SW 1271 (cell line): ENCODE measurements at places on chromosomes 6 and 20.
A peak's percentile ranks its signal among the peaks of the same experiment; 100 is the strongest.

- no peak for DNase-seq
Measured at GRCh38 chr6:35970181-35970580, 49.3 kb upstream of the SRPK1 start.

GRCh38 chr20:48606841-48607543, 220.8 kb downstream of the PREX1 start:
- DNase-seq: no peak

GRCh38 chr6:38567436-38567835, 72.3 kb downstream of the BTBD9 start:
- DNase-seq: no peak

DNA sequence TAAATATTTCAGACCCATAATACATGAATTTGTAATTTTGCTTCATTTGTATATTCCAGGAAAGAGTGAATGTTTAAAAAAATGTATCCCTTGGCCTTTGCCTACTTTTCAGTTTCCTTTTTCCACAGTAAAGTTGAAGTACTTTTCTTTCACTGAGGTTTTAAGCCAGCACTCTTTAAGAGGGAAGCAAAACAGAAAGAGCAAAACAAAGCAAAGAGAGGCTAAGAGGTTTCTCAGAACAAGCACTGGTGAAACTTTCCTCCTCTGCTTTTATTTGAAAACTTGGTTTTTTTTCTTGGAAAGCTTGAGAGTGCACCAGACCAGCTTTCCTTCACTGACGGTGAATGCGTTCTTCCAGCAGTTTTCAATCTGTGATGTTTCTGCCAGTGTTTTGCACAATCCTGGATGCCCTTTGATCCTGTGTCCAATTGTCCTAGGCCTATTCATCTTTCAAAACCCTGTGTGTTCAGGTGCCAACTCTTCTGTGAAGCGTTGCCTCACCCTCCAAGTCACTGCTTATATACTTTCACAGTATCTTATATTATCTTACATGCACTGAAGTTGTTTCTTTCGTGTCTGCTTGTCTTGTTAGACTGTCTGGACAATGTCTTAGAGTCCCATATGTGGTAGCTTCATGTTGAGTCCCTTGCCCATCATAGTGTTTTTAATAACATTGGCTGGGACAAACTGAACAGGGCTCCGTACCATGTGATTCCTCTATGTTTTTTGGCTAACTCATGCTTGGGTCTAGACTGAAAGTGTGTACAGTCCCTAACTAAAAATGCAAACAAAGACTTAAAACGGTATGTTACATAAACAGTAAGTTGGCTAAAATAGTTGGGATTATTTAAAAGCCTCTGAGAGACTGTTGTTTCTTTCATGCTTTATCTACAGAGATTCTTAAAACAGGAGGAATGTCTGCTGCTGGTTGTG, 1.9 kb downstream of the RNF217 start:
- peak; percentile 47 for DNase-seq

DNA sequence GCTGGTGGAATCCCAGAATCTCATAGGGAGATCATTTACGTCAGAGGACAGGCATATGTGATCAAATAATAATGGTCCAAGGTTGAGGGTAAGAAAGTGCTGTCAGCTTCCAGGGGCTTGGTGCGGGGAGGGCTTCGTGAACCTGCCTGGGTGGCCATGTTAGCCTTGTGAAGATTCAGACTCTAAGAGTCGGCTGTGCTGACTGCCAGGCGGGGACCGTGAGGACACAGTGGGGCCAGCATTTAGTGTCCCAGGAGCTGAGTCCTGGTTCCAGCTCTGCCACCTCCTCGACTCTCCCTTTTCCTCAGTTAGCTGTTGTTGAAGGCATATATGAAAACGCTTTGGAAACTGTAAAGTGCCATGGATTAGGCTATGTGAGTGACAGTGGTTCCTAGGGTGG, 33.5 kb downstream of the VSTM2L start:
- DNase-seq: no peak

GRCh38 chr20:13684566-13685222, 46.0 kb upstream of the TASP1 start:
- no peak for DNase-seq

GRCh38 chr6:15507746-15508145, 155.1 kb downstream of the DTNBP1 start:
- DNase-seq: no peak

- DNase-seq: no peak
Measured at GRCh38 chr20:51756653-51757052, 11.5 kb downstream of the ATP9A start.

DNA sequence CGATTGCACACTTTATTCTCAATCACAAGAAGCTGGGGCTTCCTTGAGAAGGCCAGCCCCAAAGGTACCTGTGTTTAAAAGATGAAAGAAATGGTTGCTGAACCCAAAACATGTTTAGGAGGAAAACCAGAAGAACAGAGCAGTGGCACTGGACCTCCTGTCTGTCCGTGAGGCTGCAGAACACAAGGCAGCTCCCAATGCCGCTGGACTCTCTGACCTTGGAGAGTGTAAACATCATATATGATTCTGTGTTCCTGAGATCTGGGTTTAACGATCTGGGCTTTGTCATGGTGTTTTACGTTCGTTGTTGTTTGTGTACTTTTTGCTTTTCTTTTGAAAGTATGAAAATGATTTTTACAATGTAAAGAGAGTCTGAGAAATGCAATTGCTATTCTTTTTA, 106.1 kb downstream of the SLC22A3 start:
- DNase-seq: no peak

DNA sequence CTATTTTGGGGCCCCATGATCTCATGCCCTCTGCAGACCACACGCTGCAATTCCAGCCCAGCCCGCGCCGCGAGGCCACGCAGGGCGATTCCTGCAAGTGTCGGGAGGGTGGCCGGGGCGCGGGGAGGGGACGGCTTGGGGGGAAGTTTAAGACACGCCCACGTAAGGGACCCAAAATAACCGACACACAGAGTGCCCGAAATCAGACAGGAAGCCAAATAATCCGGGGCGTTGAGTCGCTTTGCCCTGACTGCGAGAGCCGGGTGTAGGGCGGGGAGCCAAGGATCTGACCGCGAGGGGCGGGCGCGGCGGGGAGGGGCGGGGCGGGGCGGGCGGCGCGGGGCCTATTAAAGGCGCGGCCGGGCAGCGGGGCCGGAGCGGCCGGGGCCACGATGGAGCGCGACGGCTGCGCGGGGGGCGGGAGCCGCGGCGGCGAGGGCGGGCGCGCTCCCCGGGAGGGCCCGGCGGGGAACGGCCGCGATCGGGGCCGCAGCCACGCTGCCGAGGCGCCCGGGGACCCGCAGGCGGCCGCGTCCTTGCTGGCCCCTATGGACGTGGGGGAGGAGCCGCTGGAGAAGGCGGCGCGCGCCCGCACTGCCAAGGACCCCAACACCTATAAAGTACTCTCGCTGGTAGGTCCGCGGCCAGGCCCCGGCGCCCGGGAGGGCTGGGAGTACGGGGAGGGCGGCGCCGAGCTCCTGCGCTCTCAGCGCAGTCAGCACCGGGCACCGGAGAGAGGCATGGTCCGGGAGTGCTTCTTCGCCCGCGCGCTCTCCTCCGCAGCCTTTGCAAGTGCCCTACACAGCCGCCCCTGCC, at the start of gene ENPP1:
Gene ENPP1 (plus strand): TSS at position 377 of the 816 bp plus-strand sequence. CDS start 16 bp downstream, at position 393.
- peak; percentile 53 for DNase-seq

DNA sequence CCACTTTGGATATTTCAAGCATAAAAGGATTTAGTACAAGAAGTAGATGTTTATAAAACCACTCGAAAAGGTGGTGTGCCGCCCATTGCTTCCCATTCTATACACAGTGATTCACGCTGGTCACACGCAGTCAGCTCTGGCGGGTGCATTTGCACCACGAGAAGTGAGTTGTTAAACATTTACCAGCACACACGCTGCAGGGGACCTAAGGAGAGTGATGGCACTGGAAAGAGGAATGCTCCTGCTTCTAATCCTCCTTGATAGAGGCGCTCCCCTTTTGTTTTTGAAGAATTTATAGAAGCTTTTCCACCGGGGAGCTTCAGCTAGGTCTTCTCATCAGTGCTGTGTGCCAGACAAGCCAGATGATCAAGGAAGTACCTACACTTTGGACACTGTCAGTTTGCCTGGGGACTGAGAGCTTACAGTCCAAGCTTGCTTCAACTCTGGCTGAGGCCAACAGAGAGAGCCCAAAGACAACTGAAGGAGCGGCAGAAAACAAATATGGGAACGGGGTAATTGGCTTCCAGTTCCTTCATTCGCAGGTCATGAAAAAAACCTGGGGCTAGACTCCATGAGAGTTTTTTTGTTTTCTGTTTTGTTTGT, 31.2 kb downstream of the MUC22 start:
- no peak for DNase-seq

DNA sequence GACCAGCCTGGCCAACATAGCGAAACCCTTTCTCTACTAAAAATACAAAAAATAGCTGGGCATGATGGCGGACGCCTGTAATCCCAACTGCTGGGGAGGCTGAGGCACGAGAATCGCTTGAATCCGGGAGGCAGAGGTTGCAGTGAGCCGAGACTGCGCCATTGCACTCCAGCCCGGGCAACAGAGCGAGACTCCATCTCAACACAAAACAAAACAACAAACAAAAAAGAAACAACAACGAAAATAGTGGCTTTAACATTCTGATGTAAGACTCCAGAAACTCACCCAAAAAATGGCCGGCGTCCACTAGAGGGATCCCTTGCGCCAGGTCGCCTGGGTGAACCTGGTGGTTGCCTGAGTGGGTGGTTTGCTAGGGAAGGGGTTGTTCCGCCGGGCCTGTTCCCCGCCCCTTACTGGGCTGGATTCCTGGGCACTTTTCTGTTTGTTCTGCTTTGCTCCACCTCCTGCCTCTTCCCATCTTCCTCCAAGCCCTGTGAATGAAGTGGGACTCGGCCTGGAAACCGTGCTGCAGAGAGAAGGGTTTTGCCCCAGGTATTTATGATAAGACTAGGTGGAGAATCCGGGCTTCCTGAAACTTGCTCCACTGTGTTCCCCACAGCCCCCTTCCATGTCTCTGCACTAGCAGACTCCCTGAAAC, 1.5 kb downstream of the PABPC1L start:
- DNase-seq: no peak

- DNase-seq: no peak
Measured at GRCh38 chr6:56944661-56945060, 10.2 kb upstream of the BEND6 start.

DNA sequence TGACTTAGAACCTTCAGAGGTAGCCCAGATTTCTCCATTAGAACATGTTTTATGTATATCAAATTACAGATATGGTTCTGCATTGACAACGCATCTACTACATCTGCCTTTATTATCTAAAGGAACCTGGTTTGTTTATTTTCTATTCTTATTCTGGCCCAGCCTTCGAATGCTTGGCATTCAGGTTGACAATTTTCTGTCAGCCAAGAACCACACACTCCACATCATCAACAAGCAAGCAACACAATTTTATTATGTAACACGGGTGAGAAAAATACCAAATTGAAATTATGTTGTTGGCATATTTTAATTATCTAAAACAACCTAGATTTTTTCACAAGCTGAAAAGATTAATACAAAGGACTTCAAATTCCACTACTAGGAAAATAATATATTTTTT, 14.6 kb downstream of the MAP3K5 start:
- DNase-seq: no peak

DNA sequence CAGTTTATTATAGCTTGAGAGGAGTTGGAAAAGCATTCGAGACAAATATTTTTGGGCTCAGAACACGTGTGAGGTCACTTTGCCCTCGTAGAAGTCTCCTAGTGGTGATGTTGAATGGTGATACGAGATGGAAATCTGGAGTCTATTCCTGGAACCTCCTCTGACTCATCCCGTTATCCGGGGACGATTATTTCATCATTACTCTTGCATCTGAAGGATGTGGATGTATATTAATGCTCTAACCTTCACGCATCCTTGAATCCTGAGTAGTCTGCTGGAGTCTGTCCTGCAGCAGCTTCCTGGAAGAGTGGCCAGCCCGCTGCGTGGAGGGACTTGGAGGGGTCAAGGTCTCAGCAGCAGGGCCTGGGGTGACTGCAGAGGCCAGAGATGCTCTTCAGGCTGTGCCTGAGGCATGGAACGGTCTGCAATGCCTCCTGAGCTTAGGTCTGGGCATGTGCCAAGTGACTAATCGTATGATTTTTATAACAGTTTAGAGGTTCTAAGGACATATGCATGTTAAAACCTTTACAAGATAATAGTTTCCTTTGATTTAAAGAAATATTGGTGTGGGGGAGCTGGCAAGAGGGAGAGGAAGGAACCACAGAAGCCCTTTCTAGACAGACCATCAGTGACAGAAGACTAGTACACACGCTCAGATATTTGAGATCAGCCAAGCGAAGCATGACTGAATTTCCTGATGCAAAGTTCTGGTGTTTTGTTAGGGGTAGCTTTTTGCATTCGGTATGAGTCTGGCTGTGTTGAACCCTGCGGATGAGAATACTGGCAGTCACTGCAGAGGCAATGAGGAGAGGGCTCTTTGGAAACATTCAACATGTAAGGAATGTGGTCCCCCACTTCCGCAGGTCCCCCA, 400.2 kb downstream of the QKI start:
- DNase-seq: no peak

DNA sequence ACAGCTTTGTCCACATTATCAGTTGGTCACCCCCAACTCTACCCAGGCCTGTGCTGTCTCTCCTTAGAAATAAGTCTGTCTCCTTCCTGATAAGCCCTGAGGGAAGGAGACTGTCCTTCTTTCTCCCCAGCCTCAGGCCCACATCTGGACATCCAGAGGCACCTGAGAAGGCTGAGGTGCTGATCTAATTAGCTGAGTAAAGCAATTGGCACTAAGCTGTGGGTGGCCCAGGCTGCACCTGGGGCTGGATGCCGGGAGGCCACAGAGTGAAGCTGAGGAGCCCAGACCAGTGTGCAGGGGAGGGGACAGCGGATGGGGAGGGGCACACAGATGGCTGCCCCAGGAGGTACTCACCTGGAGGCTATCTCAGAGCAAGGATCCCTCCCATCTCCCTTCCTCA, 26.2 kb upstream of the BMP7 start:
- DNase-seq: no peak

GRCh38 chr20:60691966-60692615, 560.0 kb upstream of the CDH4 start:
- DNase-seq: no peak

GRCh38 chr6:98995116-98995515, 47.4 kb upstream of the FBXL4 start:
- no peak for DNase-seq

GRCh38 chr20:49037962-49038387, 8.1 kb upstream of the CSE1L start:
- no peak for DNase-seq

DNA sequence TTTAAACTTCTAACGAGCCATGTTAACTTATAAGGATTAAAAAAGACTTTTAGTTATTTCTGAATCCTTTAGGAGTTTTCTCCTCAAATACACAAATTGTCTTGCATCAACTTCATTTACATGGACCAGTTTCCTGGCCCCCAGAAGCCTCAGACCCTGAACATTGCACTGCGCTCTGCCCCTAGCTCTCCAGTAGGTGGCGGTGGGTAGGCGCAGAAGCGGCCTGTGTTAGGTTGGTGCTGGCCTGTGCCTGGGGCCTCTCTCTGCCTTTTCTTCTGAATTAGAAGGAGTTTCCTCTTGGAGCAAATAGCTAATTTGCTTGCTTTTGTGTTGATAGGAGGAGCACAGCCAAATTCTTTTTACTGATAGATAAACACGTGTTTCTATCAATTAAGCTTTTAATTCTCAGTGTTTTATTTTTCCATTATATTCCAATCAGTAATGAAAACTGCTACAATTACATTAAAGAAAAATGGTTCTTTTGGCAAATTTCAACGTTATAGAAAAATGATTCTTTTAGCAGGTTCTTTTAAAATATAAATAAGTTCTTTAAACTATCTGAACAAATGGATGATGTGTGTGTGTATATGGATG, 44.4 kb downstream of the DTD1 start:
- no peak for DNase-seq

GRCh38 chr6:148203970-148204369, 138.7 kb upstream of the SASH1 start:
- no peak for DNase-seq

- peak; percentile 37 for DNase-seq
Measured at GRCh38 chr20:41249411-41250281, 67.9 kb downstream of the ZHX3 start.

- no peak for DNase-seq
Measured at GRCh38 chr6:37558168-37558567, 58.5 kb upstream of the CCDC167 start.
